Suppressor macrophage (primary cell): ENCODE measurements at places on chromosomes 16 and 17.

DNA sequence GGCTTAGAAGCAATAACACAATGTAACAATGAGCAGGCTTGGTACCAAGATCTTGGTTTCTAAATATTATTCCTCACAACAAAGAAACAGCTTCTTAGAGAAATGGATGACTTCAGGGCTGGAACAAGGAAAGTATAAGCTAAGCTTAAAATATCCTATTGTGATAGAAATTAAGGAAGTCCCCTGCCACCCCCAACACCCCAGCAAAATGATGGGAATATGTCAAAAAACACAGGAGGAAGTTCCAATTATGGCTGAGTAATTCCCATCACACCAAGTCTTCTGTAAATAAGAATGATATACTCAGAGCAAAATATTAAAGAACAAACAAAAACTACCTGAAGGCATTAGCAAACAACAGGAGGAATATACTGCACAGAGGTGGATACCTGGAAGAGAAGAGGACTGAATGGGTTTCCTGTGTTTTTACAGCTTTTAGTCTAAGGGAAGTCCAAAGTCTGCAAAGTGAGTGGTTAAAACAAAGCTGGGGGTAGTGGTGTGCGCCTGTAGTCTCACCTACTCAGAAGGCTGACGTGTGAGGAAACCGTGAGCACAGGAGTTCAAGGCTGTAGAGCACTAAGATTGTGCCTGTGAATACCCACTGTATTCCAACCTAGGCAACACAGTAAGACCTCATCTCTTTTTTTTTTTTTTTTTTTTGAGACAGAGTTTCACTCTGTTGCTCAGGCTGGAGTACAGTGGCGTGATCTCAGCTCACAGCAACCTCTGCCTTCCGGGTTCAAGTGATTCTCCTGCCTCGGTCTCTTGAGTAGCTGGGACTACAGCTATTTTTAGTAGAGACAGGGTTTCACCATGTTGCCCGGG is 17.1 kb upstream of the ATP6V0A1 start:
- DNase-seq, result peak; percentile 45

GRCh38 chr17:69637446-69638156 is 223.1 kb downstream of the MAP2K6 start:
- no peak for DNase-seq

DNA sequence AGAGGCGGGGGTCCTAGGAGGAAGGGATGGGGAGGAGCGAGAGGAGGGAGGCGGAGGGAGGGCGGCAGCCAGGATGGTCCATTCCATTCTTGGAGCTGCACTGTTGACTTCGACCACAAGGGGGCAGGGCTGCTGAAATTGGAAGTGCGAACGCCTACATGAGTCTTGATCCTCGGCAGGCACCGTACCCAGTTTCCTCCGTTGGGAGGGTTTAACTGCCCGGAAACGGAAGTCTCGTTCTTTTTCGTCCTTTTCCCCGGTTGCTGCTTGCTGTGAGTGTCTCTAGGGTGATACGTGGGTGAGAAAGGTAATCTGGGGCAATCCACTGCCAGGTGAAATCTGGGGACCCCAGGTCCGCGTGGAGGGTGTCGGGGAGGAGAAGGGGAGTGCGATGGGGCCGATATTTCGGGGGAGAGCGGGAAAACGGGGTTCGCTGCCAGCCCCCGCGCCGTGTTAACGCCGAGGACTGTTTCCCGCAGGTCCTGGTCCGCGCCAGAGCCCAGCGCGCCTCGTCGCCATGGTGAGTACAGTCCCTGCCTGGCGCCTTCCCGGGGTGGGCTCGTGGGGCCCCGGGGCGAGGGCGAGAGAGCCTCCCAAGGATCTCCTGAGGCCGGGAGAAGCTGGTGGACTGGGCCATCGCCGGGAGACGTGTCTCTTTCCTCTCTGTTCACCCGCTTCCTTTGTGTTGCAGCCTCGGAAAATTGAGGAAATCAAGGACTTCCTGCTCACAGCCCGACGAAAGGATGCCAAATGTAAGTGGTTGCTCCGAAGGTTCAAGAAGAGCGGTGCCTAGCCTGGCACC is at the start of gene RPL38:
RPL38 (plus strand) TSS at position 240 of the 802 bp plus-strand sequence; CDS start at position 518, 278 bp downstream.
- DNase-seq, result peak; percentile 97

DNA sequence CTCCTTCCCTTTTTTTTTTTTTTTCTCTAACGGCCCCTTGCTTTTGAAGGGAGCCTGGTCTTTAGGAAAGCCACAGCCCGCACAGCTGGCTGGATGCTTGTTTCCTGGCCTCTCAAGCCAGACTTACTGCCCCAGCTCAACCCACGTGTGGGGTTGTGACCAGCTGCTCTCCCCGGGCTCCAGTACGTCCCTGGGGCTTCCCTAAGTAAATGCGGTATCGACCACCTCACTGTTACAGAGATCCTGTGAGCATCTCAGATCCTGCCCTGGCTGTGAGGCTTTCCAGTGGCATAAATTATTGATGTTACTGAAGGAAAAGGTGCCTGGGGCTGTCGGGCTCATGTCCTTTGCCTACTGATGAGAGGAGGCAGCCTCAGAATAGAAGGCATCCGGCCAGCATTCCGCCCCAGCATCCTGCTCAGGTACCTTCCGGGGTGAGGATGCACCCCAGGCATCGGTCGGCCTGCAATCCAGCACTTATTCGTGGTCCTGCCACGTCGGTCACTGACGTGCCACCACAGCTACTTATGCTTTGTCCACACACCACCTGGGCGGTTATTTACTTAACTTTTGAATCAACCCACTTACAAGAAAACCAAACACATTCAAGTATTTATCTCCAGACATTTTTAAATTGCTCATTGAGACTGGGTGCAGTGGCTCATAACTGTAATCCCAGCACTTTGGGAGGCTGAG is 9.6 kb downstream of the GPRC5B start:
- DNase-seq, result no peak

DNA sequence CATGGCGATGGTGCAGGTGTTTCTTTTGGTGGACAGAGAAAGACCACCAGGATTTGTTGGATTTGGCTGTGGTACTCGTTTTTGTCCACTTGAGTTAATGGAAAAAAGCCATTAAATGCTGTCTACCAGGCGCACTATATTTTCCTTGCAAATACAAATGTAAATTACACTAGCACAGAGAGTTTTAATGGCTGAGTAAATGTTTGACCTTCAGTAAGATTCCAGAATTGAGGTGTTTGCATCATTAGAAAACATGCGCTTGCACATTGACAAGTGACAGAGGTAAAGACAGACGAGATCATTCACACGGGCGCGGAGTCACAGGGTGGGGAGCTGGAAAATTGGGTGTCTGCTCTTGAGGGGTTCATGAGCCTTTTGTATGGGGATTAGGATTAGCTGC is 53.5 kb upstream of the AKTIP start:
- DNase-seq, result no peak

GRCh38 chr16:89619840-89620239 is 6.4 kb downstream of the DPEP1 start:
- DNase-seq, result no peak

- peak; percentile 63 for DNase-seq
Measured at GRCh38 chr17:15436473-15437302, 30.7 kb downstream of the CDRT4 start.

DNA sequence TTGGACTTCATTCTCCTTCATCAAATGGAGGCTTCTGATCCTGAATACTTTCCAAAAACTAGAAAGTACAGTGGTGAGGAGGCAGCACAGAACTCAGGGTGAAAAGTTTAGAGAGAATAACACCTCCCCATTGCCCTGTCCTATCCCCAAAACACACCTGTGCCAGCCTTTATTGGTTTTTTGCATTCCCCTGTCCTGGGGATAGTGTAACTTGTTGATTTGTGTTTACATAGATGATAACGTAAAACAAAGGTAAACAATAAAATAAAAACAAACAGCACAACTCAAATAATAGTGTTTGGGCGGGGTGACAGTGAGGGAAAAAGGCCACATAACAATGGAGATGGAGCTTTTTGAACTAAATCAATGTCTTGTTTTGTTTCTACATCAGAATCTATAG is 1917.7 kb downstream of the TP53TG3F start:
- DNase-seq, result no peak

- peak; percentile 17 for DNase-seq
Measured at GRCh38 chr16:29972500-29972899, 1.2 kb upstream of the TAOK2 start.

DNA sequence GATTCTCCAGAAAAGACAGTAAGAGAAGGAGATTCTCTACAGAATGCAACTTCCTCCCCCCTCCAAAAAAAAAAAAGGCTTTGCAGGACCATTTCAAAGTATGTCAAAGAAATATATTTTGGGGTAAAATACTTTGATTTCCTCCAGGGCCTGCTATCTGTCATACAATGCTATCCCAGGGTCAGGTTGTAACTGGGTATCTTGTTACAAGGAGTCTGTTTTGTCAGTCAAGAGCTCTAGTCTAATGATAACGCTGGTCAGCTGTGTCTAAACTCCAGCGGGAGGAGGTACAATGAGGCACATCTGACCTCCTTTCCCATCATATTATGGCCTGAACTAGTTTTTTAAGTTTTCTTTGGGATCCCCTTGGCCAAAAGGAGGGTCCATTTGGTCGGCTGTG is 408.4 kb upstream of the CDH5 start:
- DNase-seq, result no peak
